ENCODE measurements at places on chromosomes 6 and 20.
A peak's percentile ranks its signal among the peaks of the same experiment; 100 is the strongest.

GRCh38 chr20:57476084-57476526 is 48.8 kb downstream of the CTCFL start:
- no peak for DNase-seq

DNA sequence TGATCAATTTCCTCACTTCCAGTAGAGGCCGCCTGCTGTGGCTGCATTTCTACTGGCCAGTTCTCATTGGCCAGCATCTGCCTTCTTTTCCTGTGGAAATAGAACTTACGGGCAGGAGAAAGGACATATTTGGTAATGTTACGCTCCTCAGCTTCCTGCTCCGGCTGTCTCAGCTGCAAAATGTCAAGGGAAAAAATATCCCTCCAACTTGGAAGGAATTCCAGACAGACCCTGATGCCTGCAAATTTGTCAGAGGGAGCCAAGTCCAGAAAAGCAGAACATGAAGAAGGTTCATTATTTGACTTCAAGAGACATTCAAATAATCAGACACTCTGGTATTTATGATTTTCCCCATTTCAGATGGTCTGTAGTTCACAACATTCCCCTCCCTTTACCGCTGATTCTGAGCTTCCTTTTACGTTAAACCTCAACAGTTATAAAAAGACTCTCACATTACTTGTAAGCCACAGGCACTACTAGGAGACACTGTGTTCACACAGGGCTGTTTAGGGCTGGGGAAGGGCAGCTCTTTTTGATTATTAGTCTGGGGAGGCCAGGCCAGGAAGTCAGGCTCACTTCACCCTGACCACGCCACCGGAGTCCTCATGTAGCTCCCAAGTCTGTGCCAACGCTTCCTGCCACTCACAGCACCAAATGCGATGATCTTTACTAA is 179.6 kb upstream of the CCN2 start:
- DNase-seq, result no peak

GRCh38 chr6:52552278-52552643 is 24.6 kb downstream of the TRAM2 start:
- no peak for DNase-seq

DNA sequence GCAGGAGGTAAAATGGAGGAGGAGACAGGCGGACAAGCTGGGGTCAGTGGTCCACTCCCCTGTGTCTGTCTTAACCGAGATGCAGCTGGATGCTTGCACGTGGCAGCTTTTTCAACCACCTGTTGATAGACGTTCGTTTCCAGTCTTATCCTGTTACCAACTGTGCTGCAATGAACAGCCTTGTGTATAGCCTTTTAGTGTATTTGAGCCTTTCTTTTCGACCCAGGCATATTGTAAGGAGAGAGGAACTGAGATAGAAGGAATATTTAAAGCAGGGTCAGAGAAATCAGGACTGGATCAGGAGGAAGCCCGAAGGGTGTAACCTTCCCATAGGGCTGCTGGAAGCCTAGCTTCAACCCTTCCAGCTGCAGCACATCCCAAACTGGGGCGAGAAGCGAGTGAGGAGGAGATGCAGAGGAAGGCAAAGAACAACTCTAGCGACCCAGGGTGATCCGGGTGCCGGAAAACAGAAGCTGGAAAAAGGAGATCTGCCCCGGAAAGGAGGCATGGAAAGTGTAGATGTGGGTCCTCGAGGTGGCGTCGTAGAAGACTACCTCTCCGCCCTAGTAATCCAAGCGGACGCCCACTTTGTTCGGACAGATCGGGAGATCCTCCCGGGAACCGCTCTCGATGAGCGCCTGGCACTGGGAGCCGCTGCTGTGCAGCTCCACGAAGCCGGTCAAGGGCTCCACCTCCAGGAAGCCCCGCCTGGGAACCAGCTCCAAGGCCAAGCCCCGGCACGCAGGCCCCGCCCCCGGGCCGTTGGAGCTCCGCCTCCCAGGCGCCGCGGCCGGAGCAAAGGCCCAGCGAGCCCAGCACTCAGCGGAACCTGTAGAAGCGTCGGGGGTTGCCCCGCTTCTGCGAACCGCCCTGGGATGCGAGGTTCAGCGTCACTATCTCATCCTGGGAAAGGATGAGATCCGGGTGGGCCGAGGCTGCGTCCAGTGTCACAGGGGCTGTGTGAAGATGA is 11.2 kb downstream of the TRIM31 start:
- peak; percentile 32 for DNase-seq

DNA sequence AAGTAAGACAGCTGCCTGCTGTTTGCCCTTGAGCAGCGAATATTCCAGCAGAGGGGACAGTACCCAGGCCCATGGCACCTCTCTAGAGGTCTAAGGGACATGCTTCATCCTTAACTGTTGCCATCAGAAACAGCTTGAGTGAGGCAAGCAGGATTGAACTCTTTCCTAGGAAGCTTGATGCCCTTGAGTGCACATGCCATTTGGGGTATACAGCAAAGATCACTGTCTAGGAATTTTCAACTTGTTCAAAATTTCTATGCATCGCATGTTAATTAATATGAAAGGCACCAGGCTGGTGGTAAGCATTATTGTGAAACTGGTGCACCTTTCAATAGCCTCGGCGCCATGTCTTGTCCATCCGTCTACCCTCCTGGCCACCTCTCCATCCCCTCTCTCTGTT is 54.1 kb downstream of the EDN1 start:
- DNase-seq, result no peak

Measured in central memory CD4-positive, alpha-beta T cell (primary cell).